Epithelial cell of proximal tubule (primary cell): ENCODE measurements at places on chromosomes 7 and 10. TPM values are rescaled to one million over a fixed set of nuclear protein-coding genes. Genes with fewer than 3 reads are reported as not detected.

Gene HMX2
- not detected in 2 replicates for total RNA-seq

Gene TMEM106B
- total RNA-seq, result 54.7 and 57.4 TPM in 2 replicates

GRCh38 chr7:83362871-83363550 lies 200.3 kb upstream of the PCLO start:
- DNase-seq, result no peak

DNA sequence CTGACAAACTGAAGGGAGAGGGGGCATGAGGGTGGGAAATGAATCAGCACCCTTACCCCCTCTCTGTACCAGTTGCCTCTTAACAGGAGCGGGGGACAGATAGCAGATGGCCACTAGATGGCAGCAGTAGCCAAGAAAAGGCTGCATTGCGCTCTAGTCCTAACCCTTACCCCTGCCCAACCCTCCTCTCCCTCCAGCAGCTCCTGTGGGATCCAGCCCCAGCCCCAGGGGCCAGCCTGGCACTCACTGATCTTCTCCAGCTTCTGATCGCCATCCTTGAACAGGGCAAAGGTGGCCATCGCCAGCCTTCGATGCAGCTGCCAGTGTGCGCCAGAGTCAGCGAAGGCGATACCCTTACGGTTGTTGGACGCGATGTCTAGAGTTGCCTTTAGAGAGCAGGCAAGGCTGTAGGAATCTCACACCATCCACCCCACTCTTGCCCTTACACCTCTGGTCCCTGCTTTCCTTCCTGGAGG lies 2.2 kb downstream of the CYP17A1 start:
- DNase-seq, result no peak

Gene CPN1
- total RNA-seq, result not detected in 2 replicates

- no peak for DNase-seq
Measured at GRCh38 chr10:92690915-92691590, 1.3 kb downstream of the HHEX start.

DNA sequence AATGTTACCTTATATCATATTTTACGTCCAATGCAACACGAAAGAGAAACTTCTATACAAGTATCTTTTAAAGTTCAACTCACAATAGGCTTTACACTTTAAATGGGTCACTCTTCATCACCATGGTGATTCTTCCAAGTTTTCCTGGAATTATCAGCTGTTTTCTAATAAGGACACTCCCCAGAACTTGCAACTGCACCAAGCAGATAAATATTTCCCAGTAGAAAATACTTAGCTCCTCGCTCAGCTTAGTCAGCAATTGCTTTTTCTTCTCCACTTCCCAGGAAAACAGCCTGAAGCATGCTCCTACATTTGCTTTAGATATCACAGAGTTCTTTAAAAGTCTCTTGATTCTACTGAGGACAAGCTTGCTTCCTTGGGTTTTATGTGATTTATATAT lies 25.7 kb upstream of the ADD3 start:
- DNase-seq, result no peak

Gene CPA4
- 19.2 and 19.6 TPM in 2 replicates for total RNA-seq

DNA sequence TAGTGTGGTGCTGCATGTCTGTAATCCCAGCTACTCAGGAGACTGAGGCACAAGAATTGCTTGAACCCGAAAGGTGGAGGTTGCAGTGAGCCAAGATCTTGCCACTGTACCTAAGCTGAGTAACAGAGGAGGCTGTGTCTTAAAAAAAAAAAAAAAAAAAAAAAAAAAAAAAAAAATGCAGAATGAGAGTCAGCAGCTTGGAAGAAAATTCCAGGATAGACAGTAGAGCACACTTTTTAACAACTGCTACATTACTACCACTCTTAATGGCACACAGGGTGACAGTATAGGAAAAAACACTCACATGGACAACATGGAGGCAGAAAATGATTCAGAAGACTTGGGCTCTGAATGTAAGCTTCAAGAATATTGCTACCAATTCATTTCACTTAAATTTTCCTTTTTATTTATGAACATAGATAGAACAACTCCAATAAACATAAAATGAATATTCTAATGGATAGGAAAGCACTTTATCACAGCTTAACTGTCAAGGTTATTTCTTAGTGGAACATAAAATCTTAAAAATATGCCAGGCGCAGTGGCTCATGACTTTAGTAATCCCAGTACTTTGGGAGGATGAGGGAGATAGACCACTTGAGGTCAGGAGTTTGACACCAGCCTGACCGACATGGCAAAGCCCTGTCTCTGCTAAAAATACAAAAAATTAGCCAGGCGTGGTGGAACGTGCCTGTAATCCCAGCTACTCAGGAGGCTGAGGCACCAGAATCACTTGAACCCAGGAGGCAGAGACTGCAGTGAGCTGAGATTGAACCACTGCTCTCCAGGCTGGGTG lies 31.5 kb downstream of the CHCHD3 start:
- DNase-seq, result no peak

GRCh38 chr7:75656740-75657139 lies 82.0 kb downstream of the HIP1 start:
- no peak for DNase-seq

Gene ACSM6
- not detected in 2 replicates for total RNA-seq

Gene CCM2
- total RNA-seq, result 49.2 and 60.1 TPM in 2 replicates

DNA sequence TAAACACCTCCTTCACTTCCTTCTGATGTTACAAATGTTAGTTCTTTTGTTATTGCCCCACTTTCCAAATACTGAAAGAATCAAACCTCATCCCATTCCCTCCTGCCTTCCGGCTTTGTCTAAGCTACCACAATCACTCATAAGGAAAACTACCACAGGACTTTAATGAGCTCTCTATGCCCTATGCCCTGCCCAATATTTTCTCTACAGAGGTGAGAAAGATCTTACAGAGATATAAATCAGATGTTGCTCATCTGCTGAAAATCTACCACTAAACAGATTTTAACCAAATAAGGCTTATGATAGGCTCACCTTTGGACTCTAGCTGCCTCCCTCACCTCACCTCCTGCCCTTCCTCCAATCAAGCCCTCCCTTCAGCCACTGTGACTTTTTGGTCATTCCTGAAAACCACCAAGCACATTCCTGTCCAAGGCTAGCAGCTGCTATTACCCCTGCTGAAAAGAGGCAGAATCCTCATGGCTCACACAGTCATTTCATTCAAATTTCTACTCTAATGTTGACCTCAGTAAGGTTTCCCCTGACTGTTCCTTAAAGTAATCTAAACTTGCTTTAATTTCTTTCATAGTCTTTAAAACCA lies 7.7 kb downstream of the ZNF33B start:
- DNase-seq, result no peak

DNA sequence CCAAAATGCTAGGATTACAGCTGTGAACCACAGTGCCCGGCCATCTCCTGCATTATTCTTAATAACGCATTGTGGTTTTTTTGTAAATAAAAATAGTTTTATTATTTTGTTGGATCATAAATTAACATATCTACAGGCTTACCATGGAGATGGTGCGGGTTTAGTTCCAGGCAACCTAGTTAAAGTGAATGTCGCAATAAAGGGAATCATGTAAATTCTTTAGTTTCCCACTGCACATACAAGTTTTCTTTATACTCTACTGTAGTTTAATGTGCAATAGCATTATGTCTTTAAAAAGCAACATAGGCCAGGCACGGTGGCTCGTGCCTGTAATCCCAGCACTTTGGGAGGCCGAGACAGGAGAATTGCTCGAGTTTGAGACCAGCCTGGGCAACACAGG lies 2.4 kb downstream of the PRKRIP1 start:
- DNase-seq, result no peak

DNA sequence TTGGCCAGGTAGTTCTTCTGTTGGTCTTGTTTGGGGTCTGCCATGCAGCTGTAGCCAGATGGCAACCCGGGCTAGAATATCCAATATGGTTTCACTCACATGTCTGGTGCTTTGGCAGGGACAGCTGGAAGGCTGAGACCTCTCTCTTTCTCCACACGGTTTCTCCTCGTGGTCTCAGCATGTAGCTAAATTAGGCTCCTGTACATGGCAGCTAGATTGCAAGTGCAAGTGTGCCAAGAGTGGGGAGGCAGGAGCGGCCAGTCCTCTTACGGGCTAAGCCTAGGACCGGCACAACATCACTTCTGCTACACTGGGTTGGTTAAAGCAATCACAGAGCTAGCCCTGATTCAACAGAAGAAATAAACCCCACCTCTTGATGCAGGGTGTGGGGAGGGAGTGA lies 9.3 kb upstream of the PDE1C start:
- no peak for DNase-seq

Gene GATA3
- total RNA-seq, result 3.2 and 3.7 TPM in 2 replicates

DNA sequence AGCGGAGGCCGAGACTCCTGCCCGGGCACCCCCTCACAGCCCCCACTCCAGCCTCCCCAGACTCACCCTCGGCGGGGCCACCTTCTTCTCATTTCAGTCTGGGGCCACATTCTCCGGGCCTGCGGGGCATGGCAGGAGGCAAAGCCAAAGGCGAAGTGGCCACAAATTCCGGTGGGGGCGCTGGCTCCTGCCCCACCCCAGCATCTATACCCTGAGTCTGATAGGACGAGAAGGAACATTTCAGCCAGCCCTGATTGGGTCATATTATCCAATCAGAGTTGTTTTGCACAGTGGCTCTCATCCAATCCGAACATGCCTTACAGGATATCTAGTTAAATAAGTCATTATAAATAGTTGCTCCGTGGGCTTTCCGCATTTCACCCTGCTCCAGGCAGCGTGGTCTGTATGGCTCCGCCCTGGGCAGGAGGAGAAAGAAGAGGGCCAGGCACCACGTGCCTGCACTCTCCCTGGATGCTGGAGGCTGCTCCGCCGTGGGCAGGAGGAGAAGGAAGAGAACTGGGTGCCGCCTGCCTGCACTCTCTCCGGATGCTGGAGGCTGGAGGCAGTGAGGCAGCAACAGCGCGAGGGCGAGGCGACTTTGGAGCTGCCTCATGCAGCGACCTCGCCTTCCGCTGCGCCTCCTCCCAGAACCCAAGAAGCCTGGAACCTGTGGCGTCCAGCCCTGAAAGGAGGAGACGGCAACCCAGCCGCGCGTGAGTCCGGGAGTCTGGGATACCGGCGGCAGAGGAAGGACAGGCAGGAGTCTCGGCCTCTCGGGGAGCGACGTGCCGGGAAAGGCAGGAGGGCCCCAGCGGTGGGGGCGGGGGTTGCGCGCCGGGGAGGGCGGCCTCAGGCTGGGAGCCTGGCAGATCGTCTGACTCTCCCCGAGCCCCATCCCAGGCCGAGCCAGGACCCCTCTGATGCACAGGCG lies 162.9 kb downstream of the ZNF33B start:
- DNase-seq, result no peak

Gene GALNT17
- 0.12 TPM in 1 of 2 replicates, not detected in the other for total RNA-seq

Gene TRPV5
- total RNA-seq, result not detected in 2 replicates

- DNase-seq, result no peak
Measured at GRCh38 chr10:122618461-122619165, 58.1 kb downstream of the DMBT1 start.

DNA sequence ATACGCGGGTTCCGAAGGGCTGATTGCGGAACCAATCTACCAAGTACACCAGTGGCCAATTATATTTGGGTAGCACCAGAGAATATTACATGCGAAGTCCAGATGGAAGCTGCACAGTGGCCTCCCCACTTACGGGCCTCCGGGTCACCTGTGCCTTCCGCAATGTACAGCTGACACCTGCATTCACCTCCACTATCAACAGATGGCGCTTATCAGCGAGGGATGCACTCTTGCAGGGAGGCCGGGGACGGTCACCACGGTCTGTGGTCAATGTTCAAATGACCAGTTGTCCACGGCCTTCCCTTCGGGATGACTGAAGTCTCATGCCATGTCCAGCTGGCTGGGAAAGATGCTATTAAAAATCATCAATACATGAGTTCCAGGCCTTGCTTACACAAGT lies 47.6 kb downstream of the SLIT1 start:
- DNase-seq, result no peak

Gene NEURL1
- total RNA-seq, result 0.14 and 1.3 TPM in 2 replicates

DNA sequence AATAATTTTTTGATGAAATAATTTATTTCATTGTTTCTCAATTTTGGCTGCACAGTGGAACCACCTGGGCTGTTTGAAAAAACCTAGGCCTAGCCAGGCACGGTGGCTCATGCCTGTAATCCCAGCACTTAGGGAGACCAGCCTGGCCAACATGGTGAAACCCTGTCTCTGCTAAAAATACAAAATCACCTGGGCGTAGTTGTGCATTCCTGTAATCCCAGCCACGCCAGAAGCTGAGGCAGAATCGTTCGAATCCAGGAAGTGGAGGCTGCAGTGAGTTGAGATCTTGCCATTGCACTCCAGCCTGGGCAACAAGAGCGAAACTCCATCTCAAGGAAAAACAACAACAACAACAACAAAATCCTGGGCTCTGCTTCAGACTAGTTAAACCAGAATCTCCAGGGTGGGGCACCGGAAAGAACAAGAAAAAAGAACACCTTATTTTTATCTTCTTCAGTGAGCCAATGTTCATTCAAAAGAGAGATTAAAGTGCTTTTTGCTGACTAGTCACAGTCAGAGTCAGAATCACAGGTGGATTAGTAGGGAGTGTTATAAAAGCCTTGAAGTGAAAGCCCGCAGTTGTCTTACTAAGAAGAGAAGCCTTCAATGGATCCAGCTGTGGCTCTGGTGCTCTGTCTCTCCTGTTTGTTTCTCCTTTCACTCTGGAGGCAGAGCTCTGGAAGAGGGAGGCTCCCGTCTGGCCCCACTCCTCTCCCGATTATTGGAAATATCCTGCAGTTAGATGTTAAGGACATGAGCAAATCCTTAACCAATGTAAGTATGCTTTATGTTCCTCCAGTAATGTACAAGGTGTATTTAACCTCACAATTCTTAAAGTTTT lies at the start of gene CYP2C18:
Gene CYP2C18, plus strand, starts transcription at position 516 of the 841 bp plus-strand sequence. Its CDS starts 91 bp downstream, at position 607.
- DNase-seq, result no peak

Gene SDK1
- 0.75 and 2.6 TPM in 2 replicates for total RNA-seq

DNA sequence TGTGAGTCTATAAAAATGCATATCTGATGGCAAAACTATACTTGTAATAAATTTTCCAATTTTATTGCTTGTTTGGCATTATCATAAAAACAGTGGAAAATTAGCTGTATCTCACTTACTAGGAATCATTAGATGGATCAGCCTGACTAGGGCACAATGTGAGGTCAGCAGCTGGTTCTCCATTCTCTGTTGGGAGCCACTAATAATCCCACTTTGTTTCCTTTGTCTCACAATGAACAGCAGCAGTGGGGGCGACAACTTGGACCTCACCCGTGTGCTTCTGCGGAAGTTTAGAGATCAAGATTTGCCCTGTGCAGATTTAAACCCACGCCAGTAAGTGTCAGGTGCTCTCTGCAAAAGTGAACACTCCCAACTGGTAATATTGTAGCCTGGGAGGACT lies 295.5 kb downstream of the ABCA13 start:
- DNase-seq, result no peak

DNA sequence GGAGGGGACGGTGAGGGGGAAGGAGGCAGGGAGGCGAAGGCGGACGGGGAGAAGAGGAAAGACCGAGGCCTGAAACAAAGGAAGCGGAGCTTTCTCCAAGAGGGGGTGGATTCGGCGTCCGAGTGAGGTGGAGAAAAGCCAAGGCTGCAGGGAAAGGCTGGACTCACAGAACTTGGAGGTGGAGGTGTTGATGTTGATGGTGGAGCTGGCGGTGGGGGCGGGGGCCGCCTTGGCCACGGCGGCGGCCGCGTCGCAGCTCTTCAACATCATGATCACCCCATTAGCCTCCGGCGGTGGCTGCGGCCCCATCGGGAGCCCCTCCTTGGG lies 578 bp downstream of the CACUL1 start:
- DNase-seq, result no peak

DNA sequence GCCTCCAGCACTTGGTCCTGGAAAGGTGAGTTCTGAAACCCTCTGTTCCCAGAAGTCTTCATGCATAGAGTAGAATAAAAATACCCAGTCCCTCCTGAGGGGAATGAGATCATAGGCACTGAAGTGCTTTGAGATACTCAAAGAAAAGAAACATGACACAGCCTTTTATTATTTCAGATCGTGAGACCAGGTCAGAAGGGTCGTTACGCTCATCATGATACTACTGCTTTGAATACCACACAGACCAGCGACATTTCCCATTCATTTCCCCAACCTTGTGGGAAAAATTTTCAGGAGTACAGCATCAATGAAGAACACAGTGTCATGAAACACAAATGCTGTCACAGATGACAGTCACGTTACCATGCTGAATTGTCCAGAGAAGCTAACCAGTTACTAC lies 15.0 kb downstream of the CLRN3 start:
- no peak for DNase-seq

Gene PCDH15
- 0.07 TPM in 1 of 2 replicates, not detected in the other for total RNA-seq
